Islet precursor cell (in vitro differentiated cells): ENCODE measurements at places on chromosomes 3 and 15.

GRCh38 chr3:135538123-135538522, 427.4 kb upstream of the PPP2R3A start:
- DNase-seq = no peak

DNA sequence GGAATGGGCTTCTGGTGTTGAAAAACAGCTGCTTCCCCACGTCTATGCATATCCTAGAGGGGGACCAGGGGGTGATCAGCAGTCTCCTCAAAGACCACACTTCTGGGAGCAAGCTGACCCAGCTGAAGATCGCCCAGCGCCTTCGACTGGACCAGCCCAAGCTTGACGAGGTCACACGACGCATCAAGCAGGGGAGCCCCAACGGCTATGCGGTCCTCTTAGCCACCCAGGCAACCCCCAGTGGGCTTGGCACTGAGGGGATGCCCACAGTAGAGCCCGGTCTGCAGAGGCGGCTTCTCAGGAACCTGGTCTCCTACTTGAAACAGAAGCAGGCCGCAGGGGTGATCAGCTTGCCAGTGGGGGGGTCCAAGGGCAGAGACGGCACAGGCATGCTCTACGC, 2.5 kb downstream of the RBM15B start:
- no peak for DNase-seq

GRCh38 chr3:121835465-121835801, 424 bp downstream of the EAF2 start:
- DNase-seq = no peak

GRCh38 chr15:68386587-68387288, 45.2 kb downstream of the ITGA11 start:
- peak; percentile 22 for DNase-seq

- no peak for DNase-seq
Observed at GRCh38 chr3:150132101-150132749, 161.5 kb upstream of the PFN2 start.

- DNase-seq = no peak
Observed at GRCh38 chr3:5319454-5319853, 131.9 kb downstream of the EDEM1 start.

DNA sequence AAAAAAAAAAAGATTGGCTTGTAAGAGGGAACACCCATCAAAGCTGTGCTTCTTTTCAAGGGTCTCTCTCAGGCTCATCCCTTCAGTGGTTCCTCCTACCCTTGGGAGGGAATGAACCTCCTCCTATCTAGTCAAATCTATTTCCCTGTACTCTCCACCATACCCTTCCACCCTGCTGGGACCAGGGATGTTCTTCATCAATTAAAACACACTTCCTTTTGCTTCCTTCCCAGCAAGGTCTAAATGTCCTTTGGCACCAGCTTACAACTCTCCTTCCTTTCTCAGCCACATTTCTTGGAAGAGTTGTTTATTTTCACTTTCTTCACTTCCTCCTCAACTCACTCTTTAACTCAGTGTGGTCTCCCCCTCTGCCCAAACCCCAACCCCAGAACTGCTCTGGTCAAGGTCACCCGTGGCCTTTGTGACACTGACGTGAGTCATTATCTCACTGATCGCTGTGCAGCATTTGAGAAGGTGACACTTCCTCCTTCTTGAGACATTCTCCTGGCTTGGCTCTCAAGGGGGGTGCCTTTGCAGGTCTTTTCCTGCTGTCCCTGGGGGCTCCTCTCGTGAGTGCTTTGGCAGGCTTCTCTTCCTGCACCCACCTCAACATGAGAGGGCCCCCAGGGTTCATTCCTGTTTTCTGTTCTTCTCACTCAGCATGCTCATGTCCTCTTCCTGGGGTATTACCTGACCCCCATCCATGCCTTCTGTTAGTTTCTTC, 210.5 kb upstream of the TLE3 start:
- no peak for DNase-seq

DNA sequence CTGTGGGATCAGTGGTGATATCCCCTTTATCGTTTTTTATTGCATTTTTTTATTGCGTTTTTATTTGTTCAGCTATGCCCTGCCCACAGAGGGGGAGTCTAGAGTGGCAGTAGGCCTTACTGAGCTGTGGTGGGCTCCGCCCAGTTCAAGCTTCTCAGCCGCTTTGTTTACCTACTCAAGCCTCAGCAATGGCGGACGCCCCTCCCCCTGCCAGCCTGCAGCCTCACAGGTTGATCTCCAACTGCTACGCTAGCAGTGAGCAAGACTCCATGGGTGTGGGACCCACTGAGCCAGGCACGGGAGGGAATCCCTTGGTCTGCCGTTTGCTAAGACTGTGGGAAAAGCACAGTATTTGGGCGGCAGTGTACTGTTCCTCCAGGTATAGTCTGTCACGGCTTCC, 500.6 kb upstream of the MCTP2 start:
- DNase-seq = no peak

GRCh38 chr3:28207000-28207733, 34.3 kb upstream of the CMC1 start:
- no peak for DNase-seq

- no peak for DNase-seq
Observed at GRCh38 chr3:30408105-30408557, 198.3 kb upstream of the TGFBR2 start.

- DNase-seq = no peak
Observed at GRCh38 chr15:46442901-46443590, 808.2 kb downstream of the SQOR start.

DNA sequence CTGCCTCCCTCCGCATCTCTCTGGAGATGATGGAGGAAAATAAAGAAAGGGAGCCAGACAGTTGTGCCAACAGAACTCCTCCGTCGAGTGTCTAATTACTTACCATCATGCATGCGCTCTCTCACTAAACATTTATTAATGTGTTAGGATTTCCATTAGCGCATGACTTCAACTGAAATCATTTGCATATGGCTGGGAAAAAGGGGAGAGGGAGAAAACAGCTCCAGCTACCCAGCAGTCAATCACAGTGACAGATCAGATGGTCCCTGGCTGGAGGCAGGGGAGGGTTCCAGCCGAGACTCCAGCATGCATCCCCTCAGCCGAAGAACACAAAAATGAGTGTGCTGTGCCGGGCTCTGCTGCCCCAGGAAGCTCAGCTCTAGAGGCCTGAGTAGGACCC, 6.8 kb upstream of the RHO start:
- DNase-seq = no peak

GRCh38 chr15:85551221-85551832, 170.9 kb downstream of the AKAP13 start:
- DNase-seq = no peak

GRCh38 chr15:58497046-58497785, 65.4 kb downstream of the LIPC start:
- no peak for DNase-seq

- DNase-seq = no peak
Observed at GRCh38 chr3:186882150-186882524, 39.6 kb downstream of the ADIPOQ start.

DNA sequence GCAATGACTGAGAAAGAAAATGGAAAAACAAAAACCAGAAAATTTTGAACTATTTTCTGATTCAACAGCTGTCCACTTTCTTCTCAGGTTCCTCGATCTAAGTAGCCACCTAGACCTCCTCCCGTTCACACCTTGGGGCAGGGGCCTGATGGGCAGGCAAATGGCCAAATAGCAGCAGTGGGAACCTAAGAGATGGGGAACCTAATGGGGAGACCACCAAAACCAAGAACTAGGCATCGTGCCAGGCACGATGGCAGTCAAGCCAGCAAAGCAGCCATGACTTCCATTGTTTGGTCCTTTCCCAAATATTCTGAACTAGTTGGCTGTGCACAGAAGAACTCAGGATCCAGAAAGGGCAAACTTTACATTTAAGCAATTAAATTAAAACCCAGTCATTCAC, 57.1 kb downstream of the CAPN7 start:
- peak; percentile 23 for DNase-seq

- DNase-seq = no peak
Observed at GRCh38 chr3:194376241-194376560, 6.7 kb upstream of the LRRC15 start.

DNA sequence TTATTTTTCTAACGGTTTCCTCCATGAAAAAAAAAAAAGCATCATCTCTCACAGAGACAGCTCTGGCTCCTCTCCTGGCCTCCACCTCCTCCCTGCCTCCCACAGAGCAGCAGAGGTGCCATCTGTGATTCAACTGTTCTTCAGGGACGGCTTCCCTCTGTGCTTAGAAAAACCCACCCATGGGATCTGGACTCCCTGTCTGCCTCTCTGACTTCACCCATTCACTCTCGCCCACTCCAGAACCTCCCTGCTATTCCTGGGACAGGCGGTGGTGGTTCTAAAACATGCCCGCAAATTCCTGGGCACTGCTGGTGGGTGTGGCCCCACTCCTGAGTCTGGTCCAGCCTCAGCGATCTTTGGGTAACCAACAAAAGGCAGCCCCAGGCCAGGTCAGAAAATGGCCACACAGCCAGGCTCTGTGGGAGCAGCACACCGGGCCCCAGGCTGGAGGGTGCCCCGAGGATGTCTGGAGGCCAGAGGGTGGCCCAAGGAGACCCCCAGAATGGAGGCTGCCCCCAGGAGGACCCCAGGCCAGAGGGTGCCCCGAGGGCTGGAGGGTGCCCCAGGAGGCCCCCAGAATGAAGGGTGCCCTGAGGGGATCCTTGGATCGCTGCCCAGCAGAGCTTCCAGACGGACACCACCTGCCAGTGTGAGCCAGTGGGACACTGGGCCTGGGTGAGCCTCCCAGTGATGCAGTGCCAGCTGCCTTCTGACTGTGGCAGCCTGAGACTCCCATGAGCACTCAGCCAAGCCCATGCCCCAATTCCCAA, 2.6 kb upstream of the CHST13 start:
- no peak for DNase-seq

DNA sequence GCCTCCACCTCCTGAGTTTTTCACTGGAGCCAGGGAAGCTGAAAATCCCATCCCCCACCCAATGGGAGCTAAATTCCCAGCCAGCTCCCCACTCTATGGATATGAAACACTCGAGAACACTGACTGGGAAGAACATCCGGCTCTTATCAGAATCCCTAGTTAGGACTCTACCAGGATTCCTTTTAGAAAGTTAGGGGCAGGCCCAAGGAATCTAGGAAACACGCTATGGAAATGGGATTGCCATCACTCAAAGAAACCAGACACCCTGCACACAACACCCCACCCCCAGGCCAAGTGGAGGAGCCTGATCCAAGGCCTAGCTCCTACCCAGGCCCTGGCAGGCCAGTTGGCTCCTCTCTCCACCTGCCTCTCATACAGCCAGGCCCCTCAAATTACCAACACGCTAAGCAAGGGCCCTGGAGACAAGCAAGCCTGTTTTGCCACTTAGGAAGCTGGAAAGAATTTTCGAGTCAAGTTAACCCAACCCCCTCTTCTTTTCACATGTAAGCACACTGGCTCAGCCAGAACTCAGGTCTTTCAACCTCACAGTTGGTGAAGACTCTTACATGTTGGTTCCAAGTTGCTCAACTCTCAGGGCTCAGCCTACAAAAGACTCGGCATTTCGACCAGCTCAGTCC, 75.5 kb downstream of the RBPMS2 start:
- DNase-seq = peak; percentile 97

GRCh38 chr3:107643038-107643883, 120.5 kb downstream of the BBX start:
- DNase-seq = no peak

- no peak for DNase-seq
Observed at GRCh38 chr15:83208367-83208661, 691 bp upstream of the HDGFL3 start.

DNA sequence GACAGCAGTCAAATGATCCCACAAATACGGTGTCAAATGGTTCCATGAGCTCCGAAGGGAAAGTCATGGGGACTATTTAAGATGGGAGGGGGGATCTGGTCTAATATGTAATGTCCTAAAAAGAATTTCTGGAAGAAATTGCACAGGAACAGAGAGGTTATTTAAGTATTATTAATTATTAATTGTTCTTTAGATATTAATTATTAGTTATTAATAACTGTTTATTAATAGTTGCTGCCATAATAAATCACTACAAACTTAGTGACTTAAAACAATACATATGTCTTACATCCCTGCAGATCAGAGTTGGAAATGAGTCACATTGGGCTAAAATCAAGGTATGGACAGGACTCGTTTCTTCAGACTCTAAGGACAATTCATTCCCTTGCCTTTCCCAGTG, 588.2 kb upstream of the NR2F2 start:
- no peak for DNase-seq

GRCh38 chr3:154129625-154130024, 8.4 kb downstream of the ARHGEF26 start:
- no peak for DNase-seq

DNA sequence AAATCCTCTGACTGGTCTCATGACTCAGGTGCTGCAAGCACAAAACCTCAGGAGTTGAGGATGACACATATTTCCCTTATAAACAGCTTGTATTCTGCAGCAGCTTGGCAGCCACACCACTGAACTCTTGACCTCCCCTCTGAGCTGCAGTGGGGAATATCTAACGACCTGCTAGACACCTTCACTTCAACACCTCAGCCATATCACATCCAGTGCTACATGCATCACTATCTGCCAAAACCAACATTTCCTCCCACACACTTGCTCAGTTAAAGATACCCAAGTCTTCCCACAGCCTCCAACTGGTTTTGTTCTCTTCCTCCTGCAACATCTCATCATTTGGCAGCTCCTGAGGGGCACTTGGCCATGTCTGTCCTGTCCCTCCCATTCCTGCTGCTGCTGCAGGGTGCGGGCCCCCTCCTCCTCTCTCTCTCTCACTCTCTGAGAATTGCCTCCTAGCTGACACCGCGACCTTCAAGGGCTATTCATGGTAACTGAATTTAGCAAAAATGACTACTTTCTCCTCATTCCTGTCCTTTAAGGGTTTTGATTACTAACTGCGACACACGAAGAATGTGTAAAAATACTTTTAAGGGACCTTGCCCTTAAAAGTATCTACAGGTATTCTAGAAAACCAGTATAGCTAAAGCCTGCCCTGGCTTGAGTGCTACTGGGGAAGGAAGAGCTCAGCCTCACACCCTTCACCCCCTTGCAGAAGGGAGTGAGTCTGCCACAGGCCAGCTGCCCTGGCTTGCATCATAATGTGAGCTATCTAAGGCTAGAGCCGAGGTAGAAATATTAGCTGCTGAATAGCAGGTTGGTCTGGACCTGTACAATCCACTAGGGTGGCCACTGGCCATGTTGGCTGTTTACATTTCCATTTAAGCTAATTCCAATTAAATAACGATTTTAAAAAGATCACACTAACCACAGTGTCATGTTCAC, 5.0 kb upstream of the CCR9 start:
- DNase-seq = no peak

DNA sequence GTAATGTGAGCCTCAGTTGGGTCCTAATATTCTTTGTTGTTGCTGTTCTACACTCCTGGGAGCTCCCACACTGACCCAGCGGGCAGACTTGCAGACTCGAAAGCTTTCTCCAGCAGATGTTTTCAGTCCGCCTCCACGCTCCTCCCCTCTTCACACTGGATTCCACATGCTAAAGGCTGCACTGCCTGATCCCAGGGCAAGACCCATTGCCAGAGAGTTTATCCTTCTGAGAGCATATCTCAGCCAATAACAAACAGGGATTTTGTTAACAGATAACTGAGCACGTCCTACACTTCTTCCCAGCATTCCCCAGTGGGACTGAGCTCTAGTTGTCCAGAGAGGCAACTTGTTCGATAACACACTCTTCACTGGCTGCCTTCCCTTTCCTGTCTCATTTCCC, 8.0 kb upstream of the COL6A6 start:
- no peak for DNase-seq

- no peak for DNase-seq
Observed at GRCh38 chr3:101256511-101256910, 63.9 kb downstream of the IMPG2 start.

- no peak for DNase-seq
Observed at GRCh38 chr3:17195856-17196604, 311.3 kb downstream of the PLCL2 start.

GRCh38 chr3:125126323-125126722, 70.5 kb upstream of the HEG1 start:
- DNase-seq = no peak

GRCh38 chr3:32430900-32431299, 39.2 kb downstream of the CMTM7 start:
- DNase-seq = no peak
